ENCODE measurements at places on chromosomes 5 and 9.

DNA sequence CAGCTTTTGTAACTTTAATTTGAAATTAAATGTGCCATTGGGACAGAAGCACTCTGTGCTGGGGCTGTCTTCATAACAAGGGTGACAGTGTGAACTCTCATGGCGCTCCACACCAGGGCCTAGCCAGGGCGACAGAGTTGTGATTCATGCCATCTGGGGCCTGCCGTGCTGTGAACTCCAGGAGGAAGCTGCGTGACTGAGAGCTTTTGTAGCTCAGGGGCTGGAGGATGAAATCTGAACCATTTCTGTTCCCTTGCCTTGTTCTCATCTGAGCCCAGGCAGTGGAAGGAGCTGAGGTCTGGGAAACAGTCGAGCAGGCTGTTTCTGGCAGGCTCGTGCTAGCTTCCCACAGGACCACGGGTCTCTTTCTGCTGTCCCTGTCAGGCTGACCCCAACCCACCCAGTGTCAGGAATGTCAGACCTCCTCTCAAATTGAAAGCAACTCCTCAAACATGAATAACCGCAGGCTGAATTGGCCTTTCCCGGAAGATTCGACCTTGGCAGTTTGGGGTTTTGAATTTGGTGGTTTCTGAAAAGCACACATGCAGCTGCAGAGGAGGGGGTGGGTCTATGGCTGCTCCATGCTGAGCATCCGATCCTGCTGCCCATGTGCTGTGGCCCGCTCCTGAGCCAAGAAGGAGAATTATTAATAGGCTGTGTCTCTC lies 69.2 kb upstream of the RPS23 start:
- DNase-seq: no peak

DNA sequence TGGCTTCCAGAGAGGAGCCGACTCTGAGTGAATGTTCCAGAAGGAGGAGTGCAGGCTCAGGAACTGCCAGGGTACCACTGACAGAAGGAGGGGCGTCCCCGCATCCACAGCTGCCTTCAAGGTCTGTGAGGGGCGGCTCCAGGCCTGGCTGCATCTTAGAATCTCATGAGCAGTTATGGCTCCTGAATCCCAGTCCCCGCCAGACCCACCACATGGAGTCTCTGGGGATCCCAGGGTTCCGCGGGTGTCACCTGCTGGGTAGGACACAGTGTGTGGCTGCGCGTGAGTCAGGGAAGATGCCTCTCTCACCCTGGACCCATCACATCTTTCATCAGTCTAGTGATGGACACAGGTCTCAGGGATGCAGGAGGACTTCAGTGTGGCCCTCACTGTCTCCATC lies 79.2 kb downstream of the COL5A1 start:
- DNase-seq: no peak

- no peak for DNase-seq
Measured at GRCh38 chr5:128965011-128965637, at the start of gene SLC27A6. SLC27A6 (plus strand) TSS chr5:128965488; CDS start chr5:128966138, 650 bp downstream.

DNA sequence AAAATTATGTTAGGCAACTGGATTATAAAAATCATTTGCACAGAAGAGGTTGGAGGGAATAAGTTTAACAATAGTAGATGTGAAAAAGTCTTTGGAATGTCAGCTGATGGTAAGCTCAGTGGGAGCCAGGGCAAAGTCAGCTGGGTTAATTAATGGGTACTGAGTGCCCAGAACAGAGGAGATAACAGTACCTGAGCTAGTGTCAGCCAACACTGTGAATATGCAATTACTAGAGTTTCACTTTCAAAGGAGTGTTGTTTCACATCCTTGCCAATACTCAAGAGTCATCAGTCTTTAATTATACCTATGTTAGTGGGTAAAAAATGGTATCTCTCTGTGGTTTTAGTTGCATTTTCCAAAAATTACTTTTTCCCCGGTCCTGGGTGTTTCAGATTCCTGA lies 135.1 kb downstream of the KIF4B start:
- no peak for DNase-seq

GRCh38 chr9:100933656-100934055 lies 94.9 kb upstream of the PLPPR1 start:
- no peak for DNase-seq

DNA sequence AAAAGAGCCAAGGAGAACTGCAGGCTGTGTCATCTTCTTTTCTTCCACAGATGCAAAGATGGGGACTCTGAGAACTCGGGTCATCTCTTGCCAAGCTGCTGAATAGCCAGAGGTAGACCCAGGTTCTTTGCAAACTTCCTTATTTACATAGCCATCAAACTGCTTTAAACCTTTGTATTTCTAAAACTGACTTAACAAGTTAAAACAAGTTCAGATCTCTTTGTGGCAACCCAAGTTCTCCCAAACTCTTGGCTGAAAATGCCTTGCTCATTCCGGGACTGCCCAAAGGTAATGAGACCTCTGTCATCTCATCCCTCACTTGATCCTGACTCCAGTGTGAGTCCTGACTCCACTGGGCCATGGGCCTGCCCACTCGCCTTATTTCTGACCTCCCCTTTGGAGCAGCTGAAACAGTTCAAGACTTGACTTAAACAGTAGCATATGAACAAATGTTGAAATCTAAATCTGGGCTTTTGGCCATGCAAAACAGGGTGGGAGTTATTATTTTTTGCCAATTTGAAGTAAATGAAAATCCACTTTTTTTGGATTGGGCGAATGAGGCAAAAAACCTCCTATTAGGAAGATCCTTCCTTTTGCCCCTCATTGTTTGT lies 50.6 kb downstream of the FBXL7 start:
- no peak for DNase-seq

GRCh38 chr5:179221196-179221876 lies 123.9 kb downstream of the ADAMTS2 start:
- no peak for DNase-seq
